Mammary epithelial cell (primary cell): ENCODE measurements at places on chromosomes 7 and 10.

- peak; percentile 60 for DNase-seq
These were observed 17.1 kb downstream of the CHST3 start for GRCh38 chr10:71981015-71981875.

- no peak for DNase-seq
These were observed 4.7 kb upstream of the NRBF2 start for GRCh38 chr10:63128443-63128842.

GRCh38 chr7:73865738-73866445, 4.9 kb downstream of the TMEM270 start:
- no peak for DNase-seq

- DNase-seq, result peak; percentile 76
These were observed 102.7 kb upstream of the TNRC18 start for GRCh38 chr7:5526100-5526905.

- no peak for DNase-seq
These were observed 393.0 kb downstream of the PHTF2 start for GRCh38 chr7:78191475-78192079.

DNA sequence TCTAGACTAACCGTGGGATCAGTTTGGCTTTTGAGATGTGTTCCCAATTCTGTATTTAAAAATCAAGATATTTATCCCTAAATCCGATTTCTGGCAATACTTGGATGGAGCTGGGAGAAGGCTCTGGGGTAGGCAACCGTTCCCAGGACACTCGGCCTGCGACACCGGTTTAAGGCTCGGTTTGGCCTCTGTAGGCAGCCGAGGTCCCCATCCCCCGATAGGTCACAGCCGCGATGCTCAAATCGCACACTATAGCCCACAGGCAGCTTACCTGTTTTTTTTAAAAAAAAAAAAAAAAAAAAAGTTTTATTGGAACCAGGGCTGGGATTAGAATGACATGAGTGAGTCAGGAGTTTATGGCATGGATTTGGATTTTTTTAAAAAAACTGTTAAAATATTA, 729 bp upstream of the TAF3 start:
- no peak for DNase-seq

- no peak for DNase-seq
These were observed 101.3 kb upstream of the GHITM start for GRCh38 chr10:84038035-84038434.

DNA sequence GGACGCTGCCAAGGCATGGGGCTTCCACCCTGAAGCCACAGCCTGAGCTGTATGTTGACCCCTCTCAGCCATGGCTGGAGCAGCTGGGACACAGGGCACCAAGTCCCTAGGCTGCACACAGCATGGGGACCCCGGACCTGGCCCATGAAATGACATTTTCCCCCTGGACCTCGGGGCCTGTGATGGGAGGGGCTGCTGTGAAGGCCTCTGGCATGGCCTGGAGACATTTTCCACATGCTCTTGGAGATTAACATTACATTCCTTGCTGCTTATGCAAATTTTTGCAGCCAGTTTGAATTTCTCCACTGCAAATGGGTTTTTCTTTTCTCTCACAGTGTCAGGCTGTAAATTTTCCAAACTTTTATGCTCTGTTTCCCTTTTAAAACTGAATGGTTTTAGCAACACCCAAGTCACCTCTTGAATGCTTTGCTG, 463.6 kb downstream of the ZWINT start:
- DNase-seq, result no peak

DNA sequence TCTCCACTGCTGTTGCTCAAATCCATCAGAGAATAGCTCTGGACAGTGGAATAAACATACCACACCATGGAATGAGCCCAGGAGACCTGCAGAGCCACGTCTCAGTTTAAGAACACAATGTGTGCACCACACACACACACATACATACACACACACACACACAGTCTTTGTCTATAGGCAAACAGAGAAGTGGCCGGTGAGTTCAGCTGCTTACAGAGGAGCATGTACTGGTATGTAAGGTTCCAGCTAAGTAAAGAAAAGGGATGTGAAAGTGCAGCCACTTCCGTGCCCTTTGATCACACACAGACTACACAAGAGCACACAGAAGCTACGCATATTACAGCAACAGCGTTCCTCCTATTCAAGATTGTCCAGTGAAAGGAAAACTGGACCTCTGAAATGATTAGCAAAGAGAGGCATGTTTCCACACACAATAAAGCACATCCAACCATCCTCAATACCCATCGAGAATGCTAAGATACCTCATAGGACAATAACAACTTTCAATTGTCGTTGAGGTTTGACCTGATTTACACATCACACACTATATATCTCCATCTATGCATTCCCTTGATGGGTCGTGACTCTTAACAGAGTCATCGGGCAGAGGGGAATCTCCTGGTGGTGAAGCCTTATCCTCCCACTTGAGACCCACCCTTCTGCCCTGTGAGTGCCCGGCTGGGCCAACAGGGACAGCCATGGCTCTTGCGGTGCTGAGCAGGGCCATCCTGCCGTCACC, 23.6 kb downstream of the SLC35B4 start:
- no peak for DNase-seq
